ENCODE measurements at places on chromosomes 5 and 9. TPM values are rescaled to one million over a fixed set of nuclear protein-coding genes. Genes with fewer than 3 reads are reported as not detected.

GFPT2 gene
- total RNA-seq, result 8.6 TPM

BASP1 gene
- 5.7 TPM for total RNA-seq

DNA sequence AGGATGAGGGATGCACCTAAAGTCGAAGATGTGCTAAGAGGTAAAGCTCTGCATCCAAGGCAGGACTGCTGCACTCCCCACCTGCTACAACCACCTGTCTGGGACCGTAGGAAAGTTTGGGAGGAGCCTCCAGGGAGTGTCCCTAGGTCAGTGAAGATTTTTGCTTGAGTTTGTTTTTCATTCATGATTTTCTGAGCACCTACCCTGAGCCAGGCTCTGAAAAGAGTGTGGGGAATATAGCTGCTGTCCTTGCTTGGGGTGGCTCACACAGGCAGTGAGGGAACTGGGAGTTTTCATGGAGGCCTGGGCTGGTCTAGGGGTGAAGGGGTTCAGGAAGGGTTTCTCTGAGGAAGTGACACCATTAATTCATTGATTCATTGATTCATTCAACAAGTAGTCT lies 48.9 kb downstream of the SAR1B start:
- DNase-seq, result no peak

DNA sequence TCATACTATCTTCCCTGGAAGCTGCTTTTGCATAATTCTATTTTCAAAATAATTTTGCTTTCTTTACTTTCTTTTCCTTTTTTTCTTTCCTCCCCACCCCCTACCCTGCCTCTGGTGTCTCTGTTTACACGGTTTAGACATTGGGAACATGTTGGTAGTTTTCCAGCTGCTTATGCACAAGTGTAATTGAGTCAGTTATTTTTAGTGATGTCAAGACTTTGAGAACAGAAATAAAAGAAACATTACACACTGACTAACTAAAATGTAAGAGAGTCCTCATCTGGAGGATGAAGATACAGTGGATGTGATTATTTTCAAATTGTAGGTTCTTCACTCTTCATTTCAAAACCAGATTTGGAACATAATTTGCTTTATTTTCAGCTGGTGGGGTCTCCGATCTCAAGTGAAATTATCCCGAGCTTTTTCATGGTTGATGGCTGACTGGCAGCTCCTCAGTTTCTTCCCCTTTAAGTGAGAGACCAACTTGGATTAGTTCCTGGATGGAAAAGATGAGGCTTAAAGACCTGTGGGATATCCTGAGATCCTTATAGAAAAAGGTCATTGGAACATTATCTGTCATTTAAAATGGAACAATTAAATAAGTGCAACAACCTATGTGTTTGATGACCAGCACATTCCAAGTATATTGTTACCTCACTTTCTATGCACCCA lies 154.4 kb upstream of the ZNF462 start:
- DNase-seq, result no peak

DNA sequence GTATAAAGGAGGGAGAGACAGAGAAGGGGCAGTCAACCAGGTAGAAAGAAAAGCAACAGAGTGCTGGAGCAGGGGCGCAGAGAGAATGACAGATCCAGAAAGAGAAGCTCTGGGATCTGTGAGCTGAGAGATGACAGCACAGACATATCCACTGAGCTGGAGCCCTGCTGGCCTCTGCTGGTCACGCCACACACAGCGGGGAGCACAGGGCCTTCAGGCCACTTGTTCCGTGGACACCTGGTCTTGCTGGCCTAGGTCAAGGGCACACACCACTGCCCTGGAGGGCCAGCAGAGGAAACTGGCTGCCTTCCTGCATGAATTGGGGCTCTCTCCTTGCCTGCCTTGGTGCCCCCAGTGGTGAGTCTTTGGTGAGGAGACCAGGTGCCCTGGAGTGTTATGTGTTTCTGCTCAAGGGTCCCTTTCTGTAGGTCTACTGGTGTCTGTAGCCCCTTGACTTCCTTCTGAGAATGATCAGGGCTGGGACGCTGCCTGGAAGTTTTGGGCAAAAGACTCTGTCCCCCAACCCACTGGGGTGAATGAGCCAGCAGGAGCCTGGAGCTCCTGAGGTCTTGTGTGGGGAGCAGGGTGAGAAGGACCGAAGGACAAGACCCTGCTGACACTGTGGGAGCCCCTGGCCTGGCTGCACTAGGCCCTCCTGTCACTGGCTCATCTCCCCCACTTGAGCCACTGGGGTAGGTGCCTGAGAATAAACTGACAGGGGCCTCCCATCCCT lies 59.2 kb upstream of the ADAMTS2 start:
- DNase-seq, result no peak

NTNG2 gene
- total RNA-seq, result 0.27 TPM

DNA sequence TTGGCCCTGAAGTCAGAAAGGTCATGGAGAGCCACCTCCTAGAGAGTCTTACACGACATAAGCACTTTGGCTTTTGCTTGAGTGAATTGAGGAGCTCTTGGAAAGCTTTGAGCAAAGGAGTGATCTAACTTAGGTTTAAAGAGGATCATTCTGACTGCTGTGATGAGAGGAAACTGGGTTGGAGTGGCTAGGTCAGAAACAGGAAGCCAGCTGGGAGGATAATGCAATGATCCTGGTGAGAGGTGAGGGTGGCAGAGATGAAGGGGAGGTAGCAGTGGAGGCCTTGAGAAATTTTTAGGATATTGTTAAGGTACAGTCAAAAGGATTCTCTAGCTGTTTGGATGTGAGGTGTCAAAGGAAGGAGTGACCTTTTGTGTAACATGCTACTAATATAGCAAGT lies 32.2 kb upstream of the ROPN1L start:
- no peak for DNase-seq

GRCh38 chr9:122008559-122008958 lies 84.5 kb downstream of the TTLL11 start:
- no peak for DNase-seq

PCDHGA4 gene
- total RNA-seq, result not detected

- DNase-seq, result no peak
Measured at GRCh38 chr9:83435301-83435700, 102.9 kb downstream of the FRMD3 start.

SLC1A3 gene
- 16.0 TPM for total RNA-seq

- DNase-seq, result no peak
Measured at GRCh38 chr9:104795857-104796256, 31.9 kb downstream of the NIPSNAP3B start.

- DNase-seq, result no peak
Measured at GRCh38 chr5:154472871-154473580, 5.0 kb downstream of the HAND1 start.

- no peak for DNase-seq
Measured at GRCh38 chr9:126745574-126746411, 59.0 kb upstream of the ZBTB43 start.

GRCh38 chr9:128125580-128126354 lies 1.8 kb downstream of the PTGES2 start:
- no peak for DNase-seq

CFAP157 gene
- not detected for total RNA-seq

MLLT3 gene
- 31.6 TPM for total RNA-seq

GRCh38 chr9:96022445-96023051 lies 147.1 kb downstream of the ERCC6L2 start:
- DNase-seq, result peak; percentile 36

DNA sequence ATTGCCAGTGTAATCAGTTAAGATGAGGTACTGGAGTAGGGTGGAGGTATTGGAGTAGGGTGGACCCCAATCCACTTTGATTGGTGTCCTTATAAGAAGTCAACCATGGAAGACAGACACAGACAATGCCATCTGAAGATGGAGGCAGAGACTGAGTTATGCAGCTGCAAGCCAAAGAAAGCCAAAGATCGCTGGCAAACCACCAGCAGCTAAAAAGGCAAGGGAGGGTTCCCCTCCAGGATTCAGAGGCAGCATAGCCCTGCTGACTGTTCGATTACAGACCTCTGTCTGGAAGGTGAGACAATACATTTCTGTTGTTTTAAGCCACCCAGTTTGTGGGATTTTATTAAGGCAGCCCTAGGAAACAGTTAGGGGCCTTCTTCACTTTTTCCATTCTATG lies 30.5 kb upstream of the CKMT2 start:
- DNase-seq, result no peak

NR5A1 gene
- total RNA-seq, result not detected

DNA sequence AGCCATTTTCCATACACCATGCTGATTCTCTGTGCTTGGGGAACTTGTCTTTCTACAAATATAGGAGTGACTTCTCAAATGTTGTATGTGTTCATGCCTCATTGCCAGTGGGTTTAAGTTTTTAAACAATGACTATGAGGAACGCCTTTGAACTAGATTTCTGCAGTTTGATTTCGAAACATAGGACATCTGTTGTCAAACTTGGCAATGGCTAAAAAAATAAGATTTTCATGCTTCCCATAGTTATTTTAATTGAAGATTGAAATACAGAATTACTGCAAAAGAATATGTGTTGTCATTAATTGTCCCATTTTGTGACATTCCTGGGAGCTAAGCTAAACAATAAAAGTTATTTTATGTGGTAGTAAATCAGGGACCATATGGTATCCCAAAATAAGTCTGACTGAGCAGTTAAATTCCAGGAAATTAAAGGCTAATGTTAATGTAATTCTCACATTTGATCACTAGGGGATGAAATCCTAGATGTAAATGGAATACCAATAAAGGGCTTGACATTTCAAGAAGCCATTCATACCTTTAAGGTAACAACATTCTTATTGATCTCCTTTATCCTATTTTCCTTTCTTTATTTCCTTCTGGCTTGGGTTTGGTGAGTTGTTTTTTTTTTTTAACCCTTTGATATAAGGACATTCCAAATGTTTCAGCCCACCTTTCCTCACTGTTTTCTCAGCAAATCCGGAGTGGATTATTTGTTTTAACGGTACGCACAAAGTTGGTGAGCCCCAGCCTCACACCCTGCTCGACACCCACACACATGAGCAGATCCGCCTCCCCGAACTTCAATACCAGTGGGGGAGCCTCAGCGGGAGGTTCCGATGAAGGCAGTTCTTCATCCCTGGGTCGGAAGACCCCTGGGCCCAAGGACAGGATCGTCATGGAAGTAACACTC lies 116.7 kb downstream of the GOLPH3 start:
- no peak for DNase-seq

WDR38 gene
- total RNA-seq, result not detected

DNA sequence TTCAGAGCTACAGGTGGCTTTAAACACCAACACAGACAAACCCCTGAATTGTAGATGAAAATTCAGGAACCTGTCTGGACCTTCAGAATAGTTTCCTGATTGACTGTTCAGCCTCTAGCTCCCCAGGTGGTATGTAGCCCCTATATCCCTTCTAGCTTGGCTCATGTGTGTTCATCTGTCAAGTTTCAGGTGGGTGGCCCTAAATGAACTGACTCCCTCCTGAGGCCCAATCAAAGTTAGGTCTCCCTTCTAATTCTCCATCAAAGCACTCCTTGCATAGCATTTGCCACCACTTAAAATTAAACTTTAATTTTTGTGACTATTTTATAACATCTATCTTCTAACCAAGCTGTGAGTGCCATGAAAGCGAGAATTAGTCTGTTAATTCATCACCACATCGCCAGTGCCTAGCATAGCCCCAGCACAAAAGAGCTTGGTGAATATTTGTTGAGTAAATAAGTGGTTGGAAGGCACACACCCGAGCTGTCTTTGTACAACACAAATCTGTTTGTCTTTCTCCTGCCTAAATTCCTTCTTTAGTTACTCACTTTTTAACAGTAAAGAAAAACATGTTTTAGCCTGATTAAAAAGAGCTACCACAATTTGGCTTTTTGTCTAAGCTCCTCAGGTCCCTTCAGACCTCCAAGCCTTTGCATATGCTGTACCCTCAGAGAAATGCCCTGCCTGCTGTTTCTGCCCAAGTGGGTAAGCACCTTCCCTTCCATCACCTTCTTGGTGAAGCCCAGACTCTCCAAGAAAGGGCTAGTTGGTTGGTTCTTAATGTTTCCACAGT lies 138.1 kb upstream of the HMHB1 start:
- DNase-seq, result no peak

- DNase-seq, result no peak
Measured at GRCh38 chr5:169442403-169442874, 141.1 kb upstream of the SPDL1 start.

GRCh38 chr9:34654323-34655051 lies 2.5 kb downstream of the IL11RA start:
- DNase-seq, result peak; percentile 51

DNA sequence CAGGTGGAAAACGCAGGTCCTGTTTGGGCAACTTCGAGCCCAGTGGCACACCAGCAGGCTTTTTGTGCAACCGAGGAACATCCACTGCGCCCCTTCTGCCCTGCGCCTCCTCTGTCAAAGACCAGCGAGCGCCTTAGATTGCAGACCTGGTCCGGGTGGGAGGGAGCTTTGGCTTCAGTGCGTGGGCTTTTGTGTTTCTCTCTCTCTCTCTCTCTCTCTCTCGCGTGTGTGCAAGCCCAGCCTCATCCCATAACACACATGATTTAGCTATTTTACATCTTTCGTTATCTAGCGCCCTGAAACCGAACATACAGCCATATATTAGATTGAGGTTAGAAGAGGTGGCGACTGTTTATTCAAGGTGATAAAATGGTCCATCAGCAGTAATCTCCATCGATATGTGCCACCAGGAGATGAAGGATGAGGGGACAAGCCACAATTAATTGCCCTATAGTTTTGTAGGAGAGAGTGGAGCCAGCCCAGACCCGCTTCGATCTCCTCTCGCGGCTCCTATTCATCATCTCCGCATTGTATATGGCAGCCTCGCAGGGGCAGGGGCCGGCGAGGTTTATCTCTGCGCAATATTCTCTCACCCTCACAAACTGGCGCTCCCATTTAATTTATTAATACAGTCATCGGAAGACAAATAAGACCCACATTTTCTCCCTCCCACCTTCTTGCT lies 5.3 kb downstream of the PRDM6 start:
- DNase-seq, result no peak

DNA sequence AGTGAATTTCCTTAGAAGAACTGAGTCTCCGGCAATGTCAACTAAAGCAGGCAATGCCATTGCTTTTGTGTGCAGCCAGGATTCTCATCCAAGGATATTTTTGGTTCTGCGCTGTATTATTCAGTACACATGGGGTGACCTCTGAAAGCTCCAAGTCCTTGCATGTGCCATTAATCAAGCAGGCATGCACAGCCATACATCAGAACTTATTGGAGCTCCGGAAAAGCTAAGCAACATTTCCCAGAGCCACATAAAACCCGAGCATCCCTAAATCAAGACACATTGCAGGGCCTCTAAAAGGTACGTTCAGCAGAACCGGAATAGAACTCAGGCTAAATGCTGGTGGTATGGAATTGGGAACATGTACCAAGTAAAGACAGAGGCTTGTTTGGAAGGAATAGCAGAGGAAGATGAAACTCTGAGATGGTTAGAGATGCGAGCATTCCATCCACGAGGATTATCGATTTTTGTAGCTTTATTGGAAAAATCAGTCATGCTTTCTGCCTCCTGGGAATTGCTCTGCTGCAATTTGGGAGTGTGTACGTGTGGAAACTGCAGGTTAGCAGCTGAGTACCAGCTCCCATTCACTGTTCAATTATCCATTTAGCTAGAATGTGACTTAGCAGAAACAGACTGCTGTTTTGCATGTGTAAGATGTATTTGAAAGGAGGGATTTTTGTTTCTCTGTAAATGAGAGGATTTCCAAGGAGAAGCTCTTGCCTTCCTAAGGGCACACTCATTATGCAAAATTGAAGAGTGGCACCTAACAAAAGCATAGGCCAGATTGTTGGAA lies 143.7 kb upstream of the WWC1 start:
- DNase-seq, result no peak

GRCh38 chr5:17415321-17415758 lies 82.7 kb upstream of the TAF11L2 start:
- DNase-seq, result no peak
